ENCODE measurements at places on chromosomes 3 and 15.

DNA sequence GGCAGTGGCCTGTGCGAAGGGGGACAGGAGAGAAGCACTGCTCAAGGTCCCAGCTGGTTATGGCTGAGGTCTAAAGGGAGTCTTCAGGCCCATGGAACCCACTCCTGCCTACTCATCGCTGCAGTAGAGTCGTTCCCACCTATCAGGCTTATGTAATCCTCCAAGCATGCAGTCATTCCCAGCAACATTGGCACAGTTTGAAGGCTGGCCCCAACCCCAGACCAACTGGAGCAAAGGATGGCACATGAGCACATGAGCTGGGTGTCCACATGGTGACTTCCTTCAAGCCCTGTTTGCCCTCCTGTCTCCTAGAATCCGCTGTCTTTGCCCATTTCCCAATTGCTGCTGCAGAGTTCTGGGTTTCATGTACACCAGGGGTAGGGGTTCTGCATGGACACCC, 60.5 kb upstream of the FGD5 start:
- no peak for DNase-seq

DNA sequence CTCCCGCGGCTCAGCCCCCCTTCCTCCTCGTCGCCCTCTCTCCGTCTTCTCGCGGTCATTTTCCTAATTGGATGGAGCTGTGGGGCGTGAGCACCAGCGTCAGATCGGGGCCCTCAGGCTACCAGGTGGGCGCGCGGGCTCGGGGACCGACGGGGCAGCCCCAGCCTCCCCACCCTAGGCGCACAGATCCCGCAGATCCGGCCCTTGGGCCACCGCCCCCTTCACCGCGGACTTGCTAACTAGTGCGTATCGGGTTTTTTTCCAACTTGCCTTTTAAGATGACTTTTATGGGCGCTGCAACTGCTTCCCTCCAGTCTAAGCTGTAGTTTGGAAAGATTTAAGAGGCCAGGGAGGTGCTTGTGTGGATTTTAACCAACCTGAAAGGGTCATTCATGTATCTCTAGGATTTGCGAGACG, 1.3 kb downstream of the ZNF710 start:
- DNase-seq: peak; percentile 48

DNA sequence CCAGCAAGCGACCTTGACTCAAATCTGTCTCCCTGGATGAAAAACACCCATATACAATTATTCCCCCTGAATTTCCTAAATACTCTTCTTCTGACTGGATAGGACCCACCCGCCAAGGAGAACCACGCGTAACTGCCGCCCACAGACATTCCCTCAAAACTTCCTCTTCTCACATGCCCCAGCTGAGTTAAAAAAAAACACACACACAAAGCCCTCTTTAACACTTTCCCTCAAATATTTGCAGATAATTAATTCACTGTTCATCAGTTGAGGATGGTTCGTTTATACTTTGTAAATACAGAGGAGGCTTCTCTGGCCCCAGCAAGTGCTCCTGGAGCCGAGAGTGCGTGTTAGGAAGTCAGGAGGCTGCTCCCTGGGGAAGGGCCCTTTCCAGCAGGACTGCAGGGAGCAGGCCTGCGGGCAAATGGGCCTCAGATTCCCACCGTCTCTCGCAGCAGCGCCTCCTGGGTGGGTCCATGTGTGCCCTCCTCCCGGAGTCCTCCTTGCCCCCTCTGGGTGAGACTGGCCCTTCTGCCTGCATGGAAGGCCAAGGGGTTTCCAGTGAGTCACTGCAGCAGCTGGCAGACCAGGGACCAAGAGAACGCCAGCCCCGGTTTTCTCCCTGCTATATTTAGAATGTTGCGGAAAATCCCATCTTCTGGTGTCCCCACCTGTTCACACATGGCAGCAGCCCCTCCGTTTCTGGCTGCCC, 46.8 kb downstream of the MGLL start:
- no peak for DNase-seq

DNA sequence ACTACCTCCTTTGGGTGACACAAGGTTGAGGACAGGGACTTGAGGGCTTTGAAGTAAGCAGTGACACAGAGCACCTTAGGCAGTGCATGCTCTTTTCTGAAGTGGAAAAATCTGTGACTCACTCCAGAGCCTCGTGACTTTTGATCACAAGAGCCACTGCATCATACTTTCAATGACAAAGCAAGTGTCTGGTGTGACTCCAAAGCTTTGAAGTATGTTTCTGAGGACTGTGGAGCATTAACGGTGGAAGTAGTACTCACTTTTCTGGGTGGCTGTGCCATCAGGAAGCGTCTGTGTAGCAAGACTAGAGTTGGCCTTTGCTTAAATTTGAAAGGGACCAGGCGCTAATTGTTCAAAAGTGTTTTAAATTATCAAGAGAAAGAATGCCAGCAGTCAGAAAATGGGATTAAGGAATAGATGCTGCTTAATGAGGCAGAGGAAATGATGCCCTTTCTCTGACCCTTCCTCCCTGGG, 210.7 kb upstream of the TRIM42 start:
- peak; percentile 64 for DNase-seq

DNA sequence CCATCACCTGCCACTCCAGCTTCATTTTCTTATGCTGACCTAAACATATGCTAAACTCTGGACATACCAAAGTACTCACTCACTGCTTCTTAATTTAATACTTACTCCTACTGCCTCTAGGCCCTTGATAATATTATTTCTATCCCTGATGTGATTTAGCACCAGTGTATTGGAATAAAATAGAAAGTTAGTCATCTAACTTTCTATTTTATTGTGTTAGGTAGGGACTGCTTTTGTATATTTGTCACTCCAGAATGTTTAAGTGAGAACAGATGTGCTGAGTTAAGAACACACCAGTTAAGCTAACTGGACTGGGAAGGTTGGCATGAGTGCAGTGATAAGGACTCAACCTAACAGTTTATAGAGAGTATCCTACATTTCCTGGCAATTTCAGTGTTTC, 6.5 kb upstream of the CLDN16 start:
- no peak for DNase-seq

DNA sequence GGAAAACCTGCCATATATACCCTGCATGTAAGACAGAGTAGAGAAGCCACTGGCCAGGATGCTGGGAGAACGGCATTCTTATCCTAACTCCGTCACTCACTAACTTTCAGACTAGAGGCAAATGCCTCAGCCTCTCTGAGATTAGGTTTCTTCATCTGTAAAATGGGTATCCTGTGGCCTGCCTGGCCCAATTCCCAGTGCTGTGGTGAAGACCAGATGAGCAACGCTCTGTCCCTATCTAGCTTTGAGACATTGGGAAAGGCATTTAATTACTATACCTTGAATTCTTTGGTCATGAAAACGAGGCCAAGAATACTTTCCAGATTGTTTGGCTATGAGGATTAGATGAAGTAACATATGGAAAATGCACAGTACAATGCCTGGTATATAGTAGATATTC, 35.9 kb downstream of the CEMIP start:
- no peak for DNase-seq

DNA sequence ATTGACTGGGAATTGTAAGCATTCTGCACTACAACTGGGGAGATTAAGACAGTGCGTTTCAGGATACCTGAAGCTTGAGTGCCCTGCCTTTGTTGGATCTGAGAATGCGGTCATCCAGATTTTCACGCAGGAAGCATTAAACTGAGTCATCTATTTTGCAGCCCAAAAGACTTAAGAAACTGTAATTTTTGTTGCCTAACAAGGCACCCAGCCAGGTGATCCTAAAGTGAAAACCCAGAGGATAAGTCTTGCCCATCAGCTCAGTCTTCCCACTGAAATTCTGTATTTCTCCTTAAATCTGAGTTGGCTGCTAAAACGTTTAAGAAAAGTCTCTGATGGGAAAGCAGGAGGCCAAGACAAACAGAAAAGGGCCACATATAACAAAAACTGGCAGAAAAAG, 242.5 kb upstream of the TMCO5A start:
- DNase-seq: no peak

GRCh38 chr3:27079427-27080257, 289.5 kb downstream of the NEK10 start:
- DNase-seq: no peak

GRCh38 chr3:99505200-99505599, 133.2 kb upstream of the COL8A1 start:
- DNase-seq: no peak

Data from LoVo (cell line).